ENCODE measurements at places on chromosomes 5 and 9.
A peak's percentile ranks its signal among the peaks of the same experiment; 100 is the strongest.

DNA sequence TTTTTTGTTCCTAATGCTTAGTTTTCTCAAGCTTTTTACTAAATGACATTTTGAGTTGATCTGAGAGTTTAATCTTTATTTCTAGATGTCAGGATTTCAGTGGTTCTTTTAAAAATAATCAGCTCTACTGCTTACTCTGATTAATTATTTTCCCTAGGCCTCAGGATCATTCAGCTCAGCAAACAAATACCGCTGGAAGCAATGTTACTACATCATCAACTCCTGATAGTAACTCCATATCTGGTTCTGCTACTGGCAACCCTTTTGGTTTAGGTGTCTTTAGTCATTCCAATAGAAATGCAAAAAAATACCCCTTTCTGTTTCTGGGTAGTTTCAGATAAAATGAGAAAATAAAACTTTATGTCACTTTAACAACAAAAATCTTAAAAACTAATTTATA lies 5.6 kb upstream of the IDNK start:
- DNase-seq: no peak

DNA sequence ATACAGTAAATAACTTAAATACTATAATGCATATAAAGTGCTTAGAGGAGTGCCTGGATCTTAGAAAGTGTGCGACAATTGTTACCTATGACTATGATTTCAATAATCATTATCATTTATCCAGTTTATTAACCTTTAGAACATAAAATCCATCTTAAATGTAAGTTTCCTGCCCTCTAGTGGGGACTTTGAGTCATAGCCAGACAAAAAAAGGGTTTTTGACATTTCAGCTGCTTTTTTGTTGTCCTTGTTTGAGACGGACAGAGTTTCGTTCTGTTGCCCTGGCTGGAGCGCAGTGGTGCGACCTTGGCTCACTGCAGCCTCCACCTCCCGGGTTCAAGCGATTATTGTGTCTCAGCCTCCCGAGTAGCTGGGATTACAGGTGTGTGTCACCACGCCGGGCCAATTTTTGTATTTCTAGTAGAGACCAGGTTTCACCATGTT lies 9.7 kb upstream of the C9orf152 start:
- DNase-seq: peak; percentile 56

GRCh38 chr9:135662758-135663450 lies at the start of gene LCN9:
TSS of gene LCN9 (plus strand) at chr9:135663309. CDS start at chr9:135663322, 13 bp downstream.
- peak; percentile 27 for DNase-seq

DNA sequence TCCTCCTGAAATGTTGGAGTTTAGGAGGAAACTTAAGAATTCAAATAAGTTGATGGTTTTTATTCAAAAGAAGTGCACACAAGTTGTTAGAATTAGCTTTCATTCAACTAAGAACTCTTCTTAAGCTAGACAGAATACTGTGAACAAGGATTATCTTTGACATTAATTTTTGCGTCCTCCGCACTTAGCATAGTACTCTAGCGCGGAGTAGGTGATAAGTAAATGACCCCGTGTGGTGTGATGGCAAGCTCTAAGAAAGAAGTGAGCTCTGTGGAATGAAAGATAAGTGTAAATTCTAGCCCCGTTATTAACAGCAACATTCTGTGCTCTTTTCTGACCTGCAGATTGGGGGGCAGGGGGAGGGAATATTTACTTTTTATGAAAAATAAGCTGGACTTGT lies 1.0 kb downstream of the BRIX1 start:
- no peak for DNase-seq

DNA sequence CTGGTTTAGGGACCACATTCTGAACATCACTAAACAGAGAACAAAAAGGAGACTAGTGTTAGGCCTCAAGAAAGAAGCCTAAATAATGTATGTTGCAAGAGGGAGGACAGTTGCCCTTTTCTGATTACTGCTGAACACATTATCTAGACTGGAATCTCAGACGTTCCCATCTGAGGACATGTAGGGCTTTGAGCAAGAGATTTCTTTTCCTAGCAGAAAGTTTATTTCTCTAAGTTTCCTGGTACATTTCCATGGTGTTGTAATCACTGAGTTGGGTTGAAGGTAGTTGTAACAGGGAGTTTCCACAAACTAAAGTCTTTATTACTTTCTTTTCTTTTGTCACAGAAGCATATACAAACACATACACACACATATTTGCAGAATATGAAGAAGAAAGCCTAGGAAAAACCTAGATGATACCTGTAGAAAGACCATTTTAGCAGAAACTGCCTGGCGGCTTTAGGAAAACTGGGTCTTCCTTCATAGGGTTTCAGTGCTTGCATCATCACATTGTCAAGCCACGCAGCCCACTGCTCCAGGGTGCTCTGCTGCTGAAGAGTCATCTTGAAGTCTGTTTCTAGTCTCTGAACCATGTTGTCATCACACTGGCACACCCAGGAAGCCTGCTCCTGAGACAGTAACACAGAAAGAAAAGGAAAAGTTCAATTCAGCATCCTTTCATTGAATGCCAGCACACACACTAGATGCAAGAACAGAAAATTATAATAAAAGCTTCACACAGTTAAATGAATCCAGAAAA lies 269.1 kb downstream of the RFX3 start:
- DNase-seq: no peak

Measured in brain (organoid and tissue), 16 donors.